ENCODE measurements at places on chromosomes 5 and 9.

GRCh38 chr5:84168841-84169240 is 215.8 kb downstream of the EDIL3 start:
- no peak for DNase-seq

GRCh38 chr9:93600504-93600903 is 24.1 kb downstream of the PHF2 start:
- no peak for DNase-seq

DNA sequence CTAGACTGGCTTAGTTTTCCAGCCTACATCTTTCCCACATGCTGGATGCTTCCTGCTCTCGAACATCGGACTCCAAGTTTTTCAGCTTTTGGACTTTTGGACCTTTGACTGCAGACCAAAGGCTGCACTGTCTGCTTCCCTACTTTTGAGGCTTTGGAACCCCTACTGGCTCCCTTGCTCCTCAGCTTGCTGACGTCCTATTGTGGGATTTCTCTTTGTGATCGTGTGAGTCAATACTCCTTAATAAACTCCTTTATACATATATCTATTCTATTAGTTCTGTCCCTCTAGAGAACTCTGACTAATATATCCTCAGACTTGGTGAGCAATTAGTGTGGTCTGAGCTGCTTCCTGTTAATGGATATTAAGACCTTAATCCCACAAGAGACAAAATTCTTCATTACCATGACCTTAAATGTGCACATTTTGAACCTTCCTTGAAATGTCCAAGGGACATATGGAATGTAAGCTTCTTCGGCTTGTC is 752.9 kb downstream of the CDH18 start:
- no peak for DNase-seq

GRCh38 chr9:1273859-1274258 is 223.7 kb downstream of the DMRT2 start:
- no peak for DNase-seq

DNA sequence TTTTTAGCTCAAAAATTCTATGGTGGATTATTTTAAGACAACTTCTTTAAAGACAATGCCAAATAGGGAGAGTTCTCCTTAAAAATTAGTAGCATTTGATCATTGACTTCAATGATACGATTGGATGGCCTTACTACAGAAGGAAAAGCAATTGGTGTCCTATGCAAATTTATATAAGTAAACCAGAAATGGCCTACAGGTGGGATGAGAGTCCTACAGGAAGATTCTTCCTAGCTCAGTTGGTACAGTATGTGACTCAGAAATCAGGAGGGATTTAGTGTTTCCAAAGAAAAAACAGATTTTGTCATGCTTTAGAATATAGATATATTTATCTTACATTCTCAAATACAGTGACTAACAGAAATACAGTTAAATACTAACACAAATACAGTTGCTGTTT is 6.5 kb downstream of the ANKRA2 start:
- no peak for DNase-seq

- no peak for DNase-seq
Observed at GRCh38 chr9:12826924-12827565, 52.2 kb downstream of the LURAP1L start.

DNA sequence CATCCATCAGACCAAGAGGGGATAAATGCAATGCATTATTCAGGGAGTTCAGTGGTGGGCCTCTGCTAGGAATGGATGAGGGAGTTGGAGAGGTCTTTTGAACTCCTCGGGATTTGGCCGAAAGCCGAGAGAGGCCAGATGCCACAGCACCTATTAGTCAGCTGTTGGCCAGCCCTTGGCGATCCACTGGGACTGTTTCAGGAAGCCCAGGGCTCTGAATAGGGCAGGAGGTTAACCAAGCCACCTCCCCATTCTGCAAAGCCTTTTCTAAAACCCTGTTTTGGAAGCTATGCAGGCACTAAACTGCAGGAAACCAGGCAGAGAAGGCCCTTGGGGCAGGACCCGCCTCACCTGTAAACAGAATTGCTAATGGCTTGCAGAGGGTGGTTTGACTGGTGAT is 37.8 kb downstream of the ASTN2 start:
- peak; percentile 20 for DNase-seq

DNA sequence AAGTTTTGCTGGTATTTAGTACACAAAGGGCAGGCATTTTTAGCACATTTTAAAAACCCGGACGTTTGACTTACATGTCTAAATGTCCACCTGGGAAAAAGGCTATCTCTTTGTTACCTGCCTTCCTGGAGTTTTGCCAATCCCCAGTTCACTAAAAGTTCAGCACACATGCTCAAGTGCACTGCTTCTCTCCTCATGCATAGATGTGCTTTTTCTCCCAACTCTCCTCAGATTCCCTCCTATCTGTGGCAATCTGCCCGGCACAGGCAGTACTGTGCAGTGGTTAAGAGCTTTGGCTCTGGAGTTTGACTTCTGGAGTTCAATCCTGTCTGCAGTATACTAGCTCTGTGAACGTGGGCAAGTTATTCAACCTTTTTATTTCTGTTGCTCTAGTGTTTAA is 8.3 kb upstream of the CCNO start:
- DNase-seq: no peak

- DNase-seq: no peak
Observed at GRCh38 chr5:95647886-95648860, 1.6 kb downstream of the RFESD start.

- no peak for DNase-seq
Observed at GRCh38 chr9:98609646-98610045, 99.1 kb downstream of the GABBR2 start.

DNA sequence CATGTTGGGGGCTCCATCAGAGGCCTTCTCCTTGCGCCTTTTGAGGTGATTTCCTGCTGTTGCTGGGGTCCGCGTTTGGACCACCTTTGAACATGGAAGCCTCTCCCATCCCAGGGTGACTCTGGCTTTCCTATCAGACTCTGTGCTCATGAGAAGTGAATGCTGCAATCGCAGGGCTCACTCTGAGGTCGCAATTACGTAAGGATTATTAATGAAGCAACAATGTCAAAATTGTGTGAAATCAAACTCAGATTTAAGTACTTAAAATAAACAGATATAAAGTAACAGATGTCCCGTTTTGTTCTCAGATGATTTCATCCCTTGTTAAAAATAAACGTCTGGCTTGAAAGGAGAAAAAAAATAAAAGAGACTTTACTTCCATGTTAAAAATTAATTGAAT is 634.2 kb downstream of the BNC2 start:
- no peak for DNase-seq

- no peak for DNase-seq
Observed at GRCh38 chr5:147381555-147381954, 128.3 kb downstream of the DPYSL3 start.

GRCh38 chr9:123070198-123070597 is 36.7 kb downstream of the GPR21 start:
- DNase-seq: no peak

DNA sequence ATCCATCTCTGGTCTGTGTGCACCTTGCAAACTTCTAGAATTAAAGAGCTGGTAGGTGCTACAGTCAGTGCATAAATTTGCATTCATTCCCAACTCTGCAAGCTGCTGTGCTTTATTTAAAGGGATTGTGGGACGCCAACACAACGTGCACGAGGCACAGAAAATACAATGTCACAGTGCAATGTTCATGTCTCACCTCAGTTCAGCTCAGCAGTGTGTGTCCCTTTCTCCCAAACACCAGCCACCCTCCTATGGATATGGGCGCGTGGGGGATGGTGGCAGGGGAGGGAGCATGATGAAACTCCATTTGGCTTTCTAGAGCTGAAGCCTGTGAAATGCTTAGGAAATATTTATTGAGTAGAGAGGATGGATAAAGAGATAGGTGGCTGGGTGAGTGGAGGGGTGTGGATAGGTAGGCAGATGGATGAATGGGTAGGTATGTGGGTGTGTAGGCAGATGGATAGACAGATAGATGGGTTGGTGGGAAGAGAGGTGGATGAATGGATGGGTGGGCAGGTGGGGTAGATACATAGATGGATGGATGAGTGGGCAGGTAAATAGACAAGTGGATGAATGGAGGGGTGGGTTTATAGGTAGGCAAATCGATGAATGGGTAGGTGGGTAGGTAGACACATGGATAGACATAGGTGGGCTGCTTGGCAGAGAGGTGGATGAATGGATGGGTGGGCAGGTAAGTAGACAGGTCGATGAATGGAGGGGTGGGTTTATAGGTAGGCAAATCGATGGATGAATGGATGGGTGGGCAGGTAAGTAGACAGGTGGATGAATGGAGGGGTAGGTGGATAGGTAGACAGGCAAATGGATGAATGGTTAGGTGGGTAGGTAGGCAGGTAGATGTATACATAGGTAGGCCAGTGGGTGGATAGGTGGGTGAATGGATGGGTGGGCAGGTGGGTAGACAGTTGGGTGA is 92.7 kb upstream of the FCN2 start:
- DNase-seq: no peak

DNA sequence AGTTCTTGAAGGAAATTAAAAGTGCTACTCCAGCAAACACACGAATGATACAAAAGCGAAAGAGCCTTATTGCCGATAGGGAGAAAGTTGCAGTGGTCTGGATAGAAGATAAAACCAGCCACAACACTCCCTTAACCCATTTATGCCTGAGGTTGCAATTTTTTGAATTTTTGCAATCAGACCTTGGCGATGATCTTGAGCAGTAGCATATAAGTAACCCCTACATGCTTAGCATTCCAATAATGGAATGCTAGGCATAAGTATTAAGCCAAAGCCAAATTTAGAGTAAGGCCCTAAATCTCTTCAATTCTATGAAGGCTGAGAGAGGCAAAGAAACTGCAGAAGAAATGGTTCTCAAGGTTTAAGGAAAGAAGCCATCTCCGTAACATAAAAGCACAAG is 153.5 kb downstream of the SLC28A3 start:
- no peak for DNase-seq

- DNase-seq: no peak
Observed at GRCh38 chr5:39080168-39080567, 6.0 kb upstream of the RICTOR start.

DNA sequence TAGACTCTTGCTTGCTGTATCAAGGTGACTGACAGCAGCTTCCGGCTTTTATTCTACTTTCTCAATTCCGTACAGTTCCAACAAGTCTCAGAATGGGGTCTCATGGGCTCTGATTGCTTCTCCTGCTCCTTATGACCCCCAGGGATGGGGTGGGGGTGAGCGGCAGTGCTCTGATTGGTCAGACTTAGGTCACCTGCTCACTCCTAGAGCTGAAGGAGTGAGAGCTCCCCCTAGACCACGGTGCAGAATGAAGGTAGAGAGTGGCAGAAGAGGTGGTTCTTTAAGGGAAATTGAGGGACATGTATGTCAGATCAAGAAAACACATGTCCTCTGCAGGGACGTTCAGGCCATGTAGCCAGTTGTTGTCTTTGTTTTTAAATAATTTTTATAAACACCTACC is 115.2 kb downstream of the C9orf152 start:
- no peak for DNase-seq

DNA sequence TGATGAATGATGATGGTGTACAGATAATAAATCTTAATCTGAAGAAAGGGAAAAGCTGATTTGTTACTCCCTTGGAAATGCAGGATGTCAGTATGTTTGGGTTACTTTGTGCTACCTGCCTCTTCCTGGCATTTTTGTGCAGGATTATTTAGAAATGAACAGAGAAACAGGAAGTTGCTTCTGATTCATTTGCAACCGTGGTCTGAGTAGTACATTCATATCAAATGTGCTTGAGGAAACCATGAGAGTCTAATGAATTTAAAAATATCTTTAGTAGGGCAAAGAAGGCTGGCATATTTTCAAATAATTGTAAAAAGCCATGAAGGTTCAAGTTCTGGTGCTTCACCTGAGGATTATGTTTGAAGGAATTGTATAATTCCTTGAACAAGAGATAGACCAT is 391.6 kb downstream of the TMEM161B start:
- DNase-seq: no peak

DNA sequence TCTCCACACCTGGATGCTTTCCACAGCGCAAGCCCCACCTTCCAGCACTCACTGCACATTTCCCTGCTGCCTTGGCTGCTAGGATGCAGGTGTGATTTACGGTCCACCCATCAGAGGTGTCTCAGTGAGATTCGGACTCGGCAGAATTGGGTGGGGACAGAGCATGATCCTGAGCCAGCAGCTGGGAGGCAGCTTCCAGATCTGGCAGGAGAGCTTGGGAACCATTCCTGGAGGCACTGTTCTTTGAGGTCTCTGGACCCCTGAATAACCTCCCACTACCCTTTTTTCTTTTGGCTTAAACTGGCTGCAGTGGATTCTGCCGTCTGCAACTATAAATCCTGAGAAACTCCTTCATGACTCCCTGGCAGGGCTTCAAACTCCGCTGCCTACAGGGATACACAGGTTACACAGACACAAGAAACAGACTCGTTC is 99.6 kb upstream of the PHYKPL start:
- no peak for DNase-seq

GRCh38 chr5:27472000-27472763 is 433.8 kb upstream of the CDH9 start:
- DNase-seq: peak; percentile 74
